Kidney tubule cell (primary cell): ENCODE measurements at places on chromosomes 2 and 18.

- peak; percentile 54 for DNase-seq
Measured at GRCh38 chr2:79887747-79888374, 375.0 kb downstream of the CTNNA2 start.

DNA sequence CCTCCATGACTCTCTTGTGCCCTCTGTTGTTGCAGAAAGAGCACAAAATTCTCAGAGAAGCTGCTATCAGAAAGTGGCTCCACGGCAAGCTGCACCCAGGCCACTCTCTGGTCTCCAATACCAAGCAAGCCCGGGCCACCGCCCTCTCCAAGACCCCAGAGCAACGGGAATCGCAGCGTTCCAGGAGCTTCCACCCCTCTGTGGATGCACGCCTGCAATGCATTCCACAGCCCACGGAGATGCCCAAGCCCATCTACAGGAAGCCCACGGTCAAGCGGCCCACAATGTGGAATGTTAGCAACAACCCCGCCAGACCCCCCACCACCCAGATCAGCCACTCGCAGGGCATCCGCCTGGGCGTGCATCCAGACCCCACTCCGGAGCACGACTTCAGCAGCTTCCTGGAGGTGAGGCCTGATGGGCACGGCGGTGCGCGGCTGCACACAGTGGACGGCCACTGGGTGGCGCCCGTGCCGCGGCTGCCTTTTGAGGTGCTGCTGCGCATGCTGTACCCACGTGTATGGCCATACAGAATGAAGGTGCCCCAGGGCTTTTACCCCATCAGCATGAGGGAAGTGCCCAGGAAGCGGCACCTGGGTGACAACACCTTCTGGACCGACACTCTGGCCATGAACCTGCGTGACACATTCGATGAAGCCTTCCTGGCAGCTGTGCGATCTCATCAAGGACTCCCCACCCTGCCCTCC lies 6.3 kb downstream of the ANKRD53 start:
- peak; percentile 39 for DNase-seq

- DNase-seq, result no peak
Measured at GRCh38 chr2:104698276-104698675, 155.6 kb upstream of the POU3F3 start.

- DNase-seq, result peak; percentile 26
Measured at GRCh38 chr2:179619947-179620467, 241.4 kb downstream of the ZNF385B start.

GRCh38 chr2:234164493-234165413 lies 114.3 kb downstream of the SPP2 start:
- DNase-seq, result peak; percentile 26

GRCh38 chr2:8487461-8487932 lies 194.4 kb upstream of the ID2 start:
- peak; percentile 31 for DNase-seq

GRCh38 chr2:230723363-230723762 lies 10.7 kb downstream of the CAB39 start:
- no peak for DNase-seq

DNA sequence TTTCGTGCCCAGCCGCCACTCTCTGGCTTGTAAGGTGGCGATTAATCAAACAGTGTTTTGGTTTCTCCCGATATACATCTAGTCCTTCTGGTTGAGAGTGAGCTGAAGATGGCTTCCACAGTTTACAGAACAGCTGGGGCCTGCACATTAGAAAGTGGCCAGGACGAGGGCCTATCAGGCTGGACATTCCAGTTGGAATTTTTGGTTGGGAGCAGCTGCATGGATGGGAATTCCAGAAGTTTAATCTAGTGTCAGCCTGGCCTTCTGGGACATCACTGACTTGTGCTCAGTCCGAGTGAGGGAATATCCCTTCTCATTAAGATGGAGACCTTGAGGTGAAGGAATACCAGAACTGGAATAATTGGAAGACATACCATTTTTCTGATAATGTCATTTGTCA lies 118.1 kb upstream of the SIX2 start:
- no peak for DNase-seq

- peak; percentile 46 for DNase-seq
Measured at GRCh38 chr2:54457323-54458023, 1.3 kb downstream of the SPTBN1 start.

DNA sequence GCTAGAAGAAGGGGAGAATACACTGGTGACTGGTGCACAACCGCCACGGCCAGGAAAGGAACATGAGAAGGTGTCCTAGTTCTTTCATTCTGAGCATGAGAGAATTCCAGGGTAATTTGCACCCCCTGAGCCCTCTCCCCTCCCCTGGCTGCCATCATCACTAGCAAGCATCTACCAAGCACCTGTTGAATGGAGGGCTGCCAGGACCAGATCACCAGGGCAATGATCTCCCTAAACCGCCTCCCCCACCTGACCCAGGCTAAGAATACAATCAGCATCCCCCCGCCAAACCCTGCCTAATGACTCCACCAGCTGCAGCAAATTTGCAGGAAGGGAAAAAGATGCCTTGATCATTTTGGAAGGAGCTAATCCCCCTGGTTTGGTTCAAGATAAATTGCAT lies 100.2 kb downstream of the STPG4 start:
- DNase-seq, result no peak

- DNase-seq, result no peak
Measured at GRCh38 chr18:1599196-1599595, 694.5 kb downstream of the ADCYAP1 start.

DNA sequence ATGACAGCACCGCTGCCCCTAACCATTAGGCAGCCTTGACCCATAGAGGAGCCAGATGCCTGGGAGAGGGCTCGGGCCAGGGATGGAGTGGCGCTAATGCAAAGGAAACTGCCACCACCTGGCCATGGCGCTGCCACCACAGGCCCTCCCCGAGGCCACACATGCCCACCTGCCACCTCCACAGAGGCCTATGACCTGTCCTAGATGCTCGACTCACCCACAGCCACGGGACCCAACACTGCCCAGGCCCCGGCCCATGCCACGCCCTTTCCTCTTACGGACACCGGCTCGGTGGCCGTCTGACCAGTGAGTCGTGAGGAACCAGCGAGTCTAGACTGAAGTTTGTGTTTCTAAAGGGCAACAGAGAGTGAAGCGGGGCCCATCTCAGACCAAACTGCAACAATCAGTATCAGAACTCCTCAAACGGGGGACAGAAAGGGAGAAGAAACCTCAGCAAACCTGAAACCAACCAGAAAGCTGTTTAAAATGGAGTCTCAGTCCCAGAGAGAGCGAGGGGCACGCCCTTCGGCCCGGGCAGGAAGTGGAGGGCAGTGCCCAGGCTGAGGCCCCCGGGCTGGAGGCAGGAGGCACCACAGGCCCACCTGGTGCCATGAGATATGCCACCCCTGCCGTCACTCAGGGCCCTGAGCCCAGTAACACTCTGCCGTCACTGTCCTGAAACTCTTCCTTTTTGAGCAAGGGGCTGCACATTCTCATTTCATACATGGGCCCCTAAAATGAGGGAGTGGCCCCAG lies 711 bp downstream of the GPR17 start:
- DNase-seq, result peak; percentile 20

- no peak for DNase-seq
Measured at GRCh38 chr2:12858786-12859185, 142.1 kb downstream of the TRIB2 start.

GRCh38 chr2:166410828-166411472 lies 35.2 kb upstream of the SCN9A start:
- peak; percentile 84 for DNase-seq

DNA sequence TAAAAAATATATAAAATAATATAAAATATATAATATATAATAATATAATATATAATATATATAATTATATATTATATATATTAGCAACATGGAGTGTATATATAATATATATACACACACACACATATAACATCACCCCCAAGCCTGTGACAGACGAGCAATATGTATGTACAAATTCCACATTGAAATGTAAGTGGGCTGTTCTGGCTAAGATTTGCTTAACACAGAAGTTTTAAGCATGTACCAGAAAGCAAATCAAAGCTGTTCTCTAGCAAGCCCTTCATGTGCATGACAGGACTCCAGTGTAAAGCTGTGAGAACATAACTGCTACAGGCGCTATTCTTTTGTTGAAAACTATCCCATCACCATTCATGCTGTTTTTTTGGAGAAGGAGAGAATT lies 261.7 kb upstream of the TNP1 start:
- no peak for DNase-seq
